Activated T-cell treated with anti-CD3 and anti-CD28 coated beads, Interleukin-2, amount 50 U/mL, for 48 hours (primary cell): ENCODE measurements at places on chromosomes 3 and 15.

DNA sequence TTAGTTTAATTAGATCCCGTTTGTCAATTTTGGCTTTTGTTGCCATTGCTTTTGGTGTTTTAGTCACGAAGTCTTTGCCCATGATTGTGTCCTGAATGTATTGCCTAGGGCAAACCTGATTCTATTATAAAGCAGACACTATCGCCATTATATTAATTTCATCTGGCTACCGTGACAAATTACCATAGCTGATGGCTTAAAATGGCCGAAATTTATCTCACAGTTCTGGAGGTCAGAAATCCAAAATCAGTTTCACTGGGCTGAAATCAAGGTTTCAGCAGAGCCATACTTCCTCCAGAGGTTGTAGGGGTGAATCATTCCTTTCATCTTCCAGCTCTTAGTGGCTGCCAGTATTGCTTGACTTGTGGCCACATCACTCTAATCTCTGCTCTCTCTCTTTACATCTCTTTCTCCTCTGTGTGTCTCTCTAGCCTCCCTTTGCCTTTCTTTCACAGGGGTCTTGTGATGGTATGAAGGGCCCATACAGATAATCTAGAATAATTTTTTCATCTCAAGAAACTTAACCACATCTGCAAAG lies 31.7 kb upstream of the FRMD4B start:
- no peak for DNase-seq

GRCh38 chr3:52527732-52528585 lies 5.7 kb downstream of the NT5DC2 start:
- no peak for DNase-seq

- no peak for DNase-seq
These were observed 50.7 kb downstream of the PEAK1 start for GRCh38 chr15:77369168-77369567.

- DNase-seq: no peak
These were observed 356.2 kb downstream of the CNTN4 start for GRCh38 chr3:2454865-2455264.

- no peak for DNase-seq
These were observed 1.5 kb downstream of the GLB1 start for GRCh38 chr3:33095436-33095835.

DNA sequence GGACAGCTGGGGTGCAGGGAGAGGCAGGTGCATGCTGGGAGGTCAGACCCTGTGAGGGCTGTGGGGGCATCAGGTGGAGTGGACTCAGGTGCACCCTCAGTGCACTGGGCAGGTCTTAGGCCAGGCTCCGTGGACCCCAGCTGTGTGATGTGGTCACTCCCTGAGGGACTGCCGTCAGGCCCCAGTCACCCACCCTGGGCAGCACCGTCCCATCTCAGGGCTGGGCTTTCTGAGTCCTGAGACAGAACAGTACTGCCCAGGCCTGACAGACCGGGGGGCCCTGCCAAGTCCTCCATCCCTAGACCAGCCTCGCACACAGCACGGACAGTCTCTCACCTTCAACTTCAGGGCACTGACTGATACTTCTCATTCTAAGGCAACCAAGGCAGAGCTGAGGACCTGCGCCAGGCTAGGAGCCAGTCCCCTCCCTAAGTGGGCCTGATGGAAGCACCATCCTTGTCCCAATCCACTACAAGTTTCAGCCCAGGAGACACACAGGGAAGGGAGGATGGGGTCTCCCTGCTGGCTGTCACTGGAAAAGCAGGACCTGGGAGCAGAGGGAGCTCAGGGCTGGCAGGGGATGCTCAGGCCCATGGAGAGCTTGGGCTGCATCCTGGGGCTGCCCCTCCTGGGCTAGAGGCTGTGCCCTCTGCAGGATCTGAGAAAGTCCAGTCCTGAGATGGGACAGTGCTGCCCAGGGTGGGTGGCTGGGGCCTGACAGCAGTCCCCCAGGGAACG lies 86.3 kb downstream of the LMLN start:
- DNase-seq: no peak

GRCh38 chr3:106343811-106344210 lies 475.0 kb upstream of the CBLB start:
- no peak for DNase-seq

GRCh38 chr3:171907761-171908160 lies 64.6 kb downstream of the TMEM212 start:
- DNase-seq: no peak

DNA sequence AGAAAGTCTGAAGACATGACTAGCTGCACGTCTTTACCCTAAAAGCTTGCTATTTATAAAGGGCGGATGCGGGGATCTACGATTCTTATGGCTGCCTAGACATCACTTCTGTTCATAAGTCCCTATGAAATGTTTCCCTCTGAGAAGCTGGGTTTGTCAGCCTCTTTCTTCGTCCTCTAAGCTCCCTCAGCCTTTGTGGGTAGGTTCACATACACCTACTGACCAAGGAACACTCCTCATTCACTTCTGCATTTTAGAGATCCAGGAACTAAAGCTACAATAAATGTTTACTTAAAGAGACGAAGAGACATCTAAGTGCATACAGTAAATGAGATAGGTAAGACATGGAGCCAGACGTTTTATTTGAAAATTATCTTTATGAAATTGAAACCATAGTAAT lies 16.7 kb upstream of the RAMAC start:
- no peak for DNase-seq

DNA sequence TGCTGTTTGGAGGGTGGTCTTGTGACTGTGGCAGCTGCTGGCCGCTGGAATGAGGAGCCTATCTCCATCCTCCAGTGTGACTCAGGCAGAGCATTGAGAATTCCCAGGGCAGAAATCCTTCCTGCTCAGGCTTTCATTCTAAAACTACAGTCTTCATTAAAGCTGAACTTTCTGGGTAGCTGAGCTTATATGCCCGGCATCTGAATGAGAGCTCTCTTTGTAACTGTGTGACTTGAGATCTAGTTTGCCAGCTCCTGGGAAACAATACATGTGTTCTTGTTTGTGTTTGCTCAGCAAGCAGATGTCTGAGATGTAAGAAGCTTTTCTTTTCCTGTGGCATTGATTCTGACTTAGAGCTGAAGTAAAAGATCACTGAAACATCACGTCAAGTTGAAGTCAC lies 22.4 kb downstream of the RLBP1 start:
- DNase-seq: no peak

- DNase-seq: no peak
These were observed 683.5 kb downstream of the NR2F2 start for GRCh38 chr15:97014001-97014400.

GRCh38 chr3:176190755-176191154 lies 1006.5 kb downstream of the TBL1XR1 start:
- no peak for DNase-seq

GRCh38 chr3:101867511-101867910 lies 18.2 kb downstream of the NFKBIZ start:
- no peak for DNase-seq

GRCh38 chr3:68904064-68904463 lies 28.3 kb downstream of the TAFA4 start:
- DNase-seq: no peak
